ENCODE measurements at places on chromosomes 5 and 9.

- no peak for DNase-seq
Measured at GRCh38 chr5:7261049-7261448, 134.9 kb upstream of the ADCY2 start.

DNA sequence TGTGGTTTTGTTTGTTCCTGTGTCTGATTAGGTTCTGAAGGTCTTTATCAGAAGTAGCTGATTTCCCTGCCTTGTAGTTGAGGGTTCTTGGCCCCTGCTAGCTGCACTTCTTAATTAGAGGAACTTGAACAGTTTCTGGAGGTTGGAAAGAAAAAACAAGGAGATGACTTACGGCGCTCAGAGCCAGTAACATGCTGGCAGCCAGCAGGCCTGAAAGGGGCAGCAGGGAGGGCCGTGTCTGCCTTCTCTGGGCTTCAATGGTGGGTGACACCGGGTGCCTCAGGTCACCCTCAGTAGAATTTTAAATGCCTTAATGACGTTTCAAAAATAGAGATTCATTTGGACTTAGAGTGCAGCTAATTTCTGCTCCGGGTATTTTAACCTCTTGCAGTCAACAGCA is 15.8 kb downstream of the UBE2QL1 start:
- DNase-seq, result no peak

DNA sequence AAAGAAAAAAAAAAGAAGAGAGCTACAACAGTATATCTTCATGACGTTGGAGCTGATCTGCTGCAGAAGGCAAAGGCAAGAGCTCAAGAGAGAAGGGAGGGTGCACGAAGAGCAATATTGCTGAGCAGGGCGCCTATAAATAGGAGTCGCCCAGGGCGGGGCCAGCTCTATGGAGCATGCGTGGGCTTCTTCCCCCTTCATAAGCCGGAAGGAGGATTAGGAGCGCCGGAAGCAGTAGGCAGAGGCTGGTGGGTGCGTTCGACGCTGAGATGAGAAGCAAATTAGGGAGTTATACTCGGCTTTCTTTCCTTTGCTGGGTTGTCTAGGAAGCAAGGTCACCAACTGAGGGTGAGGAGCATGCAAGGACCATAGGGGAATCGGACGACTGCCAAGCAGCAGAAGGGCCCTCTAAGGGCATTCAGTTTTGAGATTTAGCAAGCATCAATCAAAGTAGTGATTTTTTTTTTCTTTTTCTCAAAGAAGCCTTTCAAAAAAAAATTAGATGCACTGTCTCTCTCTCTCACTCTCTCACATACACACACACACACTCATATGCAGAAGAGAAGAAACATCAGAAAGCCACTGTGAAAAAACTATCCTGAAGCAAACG is 496.7 kb downstream of the ENC1 start:
- DNase-seq, result no peak

GRCh38 chr5:42718591-42718990 is 38.0 kb upstream of the CCDC152 start:
- peak; percentile 4 for DNase-seq

GRCh38 chr9:79000230-79001002 is 571.3 kb upstream of the TLE4 start:
- no peak for DNase-seq

- DNase-seq, result no peak
Measured at GRCh38 chr5:122458278-122458872, 146.3 kb downstream of the SNCAIP start.

GRCh38 chr9:122218935-122219855 is 9.6 kb downstream of the LHX6 start:
- DNase-seq, result no peak

GRCh38 chr5:180161420-180162303 is 47.3 kb downstream of the RASGEF1C start:
- DNase-seq, result no peak

GRCh38 chr9:68983008-68983411 is 30.9 kb downstream of the PRKACG start:
- DNase-seq, result no peak

GRCh38 chr5:171379961-171380360 is 7.7 kb upstream of the NPM1 start:
- DNase-seq, result no peak

- no peak for DNase-seq
Measured at GRCh38 chr5:38202741-38203140, 55.6 kb upstream of the EGFLAM start.

DNA sequence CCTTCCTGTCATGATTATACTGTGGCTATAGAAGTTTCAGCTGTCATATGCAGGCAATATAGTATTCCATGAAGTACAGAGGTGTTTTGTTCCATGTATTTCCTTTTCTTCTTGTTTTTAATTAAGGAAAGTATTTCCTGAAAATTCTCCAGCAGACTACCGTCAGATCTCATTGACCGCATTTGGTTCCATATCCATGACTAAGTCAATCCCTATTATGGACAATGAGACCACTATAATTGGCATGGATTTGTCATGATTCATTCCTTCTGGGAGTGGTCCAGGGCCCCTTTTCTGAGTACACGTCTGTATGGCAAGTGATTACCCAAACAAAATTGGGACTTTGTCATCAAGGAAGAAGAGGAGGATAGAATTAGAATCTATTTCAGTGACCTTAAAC is 283.2 kb upstream of the CLINT1 start:
- DNase-seq, result no peak

DNA sequence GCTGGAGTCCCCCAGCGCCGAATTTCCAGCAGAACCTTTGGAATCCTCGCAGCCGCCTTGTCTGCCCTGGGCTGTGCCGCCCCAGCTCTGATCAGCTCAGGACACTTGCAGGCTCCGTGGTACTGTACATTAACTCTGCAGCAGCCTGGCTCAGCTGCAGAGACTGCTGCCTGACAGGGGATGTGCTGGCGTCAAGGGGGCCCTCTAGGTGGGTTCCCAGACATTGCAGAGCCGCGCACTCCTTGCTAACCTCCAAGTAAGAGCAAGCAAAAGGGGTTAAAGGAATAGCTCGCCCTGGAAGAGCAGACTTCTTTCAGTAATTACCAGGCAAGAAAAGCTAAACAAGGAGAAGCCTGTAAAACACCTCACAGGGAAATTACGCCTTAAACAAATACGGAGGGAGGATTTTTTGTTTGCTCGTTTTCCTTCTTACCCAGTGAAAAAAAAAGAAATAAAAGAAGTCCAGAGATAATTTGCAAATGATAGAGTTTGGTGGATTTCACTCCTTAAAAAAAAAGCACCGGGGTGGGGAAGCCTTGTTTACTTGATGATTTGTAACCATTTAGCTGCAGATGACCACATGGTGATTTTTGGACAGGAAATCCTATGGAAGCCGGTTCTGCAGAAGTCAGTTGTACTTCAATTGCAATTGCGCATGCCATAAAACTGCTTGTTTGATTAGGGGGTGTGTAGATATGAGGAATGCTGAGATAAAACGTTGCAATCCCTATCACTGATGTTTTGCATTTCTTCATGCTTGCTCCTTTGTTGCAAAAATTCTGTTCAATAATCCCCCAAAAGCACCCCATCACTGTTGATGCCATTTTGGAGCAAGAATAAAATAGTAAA is 305.8 kb downstream of the PDE4D start:
- no peak for DNase-seq

GRCh38 chr5:32586276-32586599 is 881 bp downstream of the SUB1 start:
- no peak for DNase-seq

GRCh38 chr5:100313657-100314056 is 221.5 kb upstream of the FAM174A start:
- DNase-seq, result no peak

DNA sequence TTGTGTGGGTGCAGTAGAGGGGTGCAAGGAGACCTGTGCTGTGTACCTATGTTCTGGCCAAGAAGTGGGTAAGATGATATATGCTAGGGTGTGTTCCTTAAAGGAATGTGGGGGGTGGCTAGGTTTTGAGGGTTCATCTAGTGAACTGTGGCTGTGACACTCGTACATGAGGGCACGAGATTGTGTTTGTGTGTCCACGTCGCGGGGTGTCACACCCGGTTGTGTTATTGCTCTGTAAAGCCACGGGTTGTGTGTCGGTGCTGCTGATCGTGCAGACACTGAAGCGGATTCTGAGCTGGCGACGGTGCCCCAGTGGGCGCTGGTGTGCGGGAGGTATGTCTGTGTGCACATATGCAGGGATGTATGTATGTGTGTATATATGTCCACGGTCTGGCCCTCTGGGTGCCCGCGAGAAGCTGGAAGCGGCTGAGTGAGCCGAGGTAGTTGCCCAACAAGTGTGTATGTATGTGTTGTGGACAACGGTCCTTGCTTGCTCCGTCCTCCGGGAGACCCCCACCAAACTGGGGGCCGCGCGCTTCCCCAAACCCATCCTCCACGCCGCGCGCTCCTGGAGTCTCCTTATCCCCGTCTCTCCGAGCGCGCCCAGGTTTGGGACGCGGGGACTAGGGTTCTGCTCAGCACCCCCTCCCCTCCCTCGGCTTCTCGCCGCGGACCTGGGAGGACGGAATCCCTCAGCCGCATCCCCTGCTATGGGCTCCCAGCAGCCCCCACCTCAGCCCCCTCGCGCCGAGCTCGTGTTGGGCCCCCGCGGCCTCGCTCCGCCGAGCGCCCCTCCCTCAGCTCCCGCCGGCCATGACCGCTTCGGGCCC is 639 bp downstream of the PCDH1 start:
- DNase-seq, result peak; percentile 41

DNA sequence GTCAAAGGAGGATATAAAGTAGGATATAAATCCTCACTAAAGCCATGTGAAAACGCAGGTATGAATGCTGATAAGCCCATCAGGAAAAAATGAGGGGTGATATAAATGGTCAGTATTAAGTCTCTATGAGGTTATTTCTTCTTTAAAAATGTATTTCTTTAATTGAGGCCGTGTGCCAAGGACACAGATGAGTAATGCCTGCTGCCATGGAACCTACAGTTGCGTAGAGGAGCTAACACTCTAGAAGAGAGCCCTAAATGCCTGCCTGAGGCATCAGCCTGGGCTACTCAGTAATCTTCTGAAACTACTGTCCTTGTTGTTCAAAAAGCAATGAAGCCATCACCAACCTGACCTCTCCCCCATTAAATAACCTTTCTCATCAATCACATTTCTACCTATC is 84.9 kb downstream of the KLHL3 start:
- no peak for DNase-seq

GRCh38 chr5:42586625-42587024 is 163.4 kb downstream of the GHR start:
- no peak for DNase-seq

GRCh38 chr5:107669096-107670031 is 1.4 kb downstream of the EFNA5 start:
- DNase-seq, result peak; percentile 4

- no peak for DNase-seq
Measured at GRCh38 chr9:133394687-133395271, 18.6 kb downstream of the STKLD1 start.

DNA sequence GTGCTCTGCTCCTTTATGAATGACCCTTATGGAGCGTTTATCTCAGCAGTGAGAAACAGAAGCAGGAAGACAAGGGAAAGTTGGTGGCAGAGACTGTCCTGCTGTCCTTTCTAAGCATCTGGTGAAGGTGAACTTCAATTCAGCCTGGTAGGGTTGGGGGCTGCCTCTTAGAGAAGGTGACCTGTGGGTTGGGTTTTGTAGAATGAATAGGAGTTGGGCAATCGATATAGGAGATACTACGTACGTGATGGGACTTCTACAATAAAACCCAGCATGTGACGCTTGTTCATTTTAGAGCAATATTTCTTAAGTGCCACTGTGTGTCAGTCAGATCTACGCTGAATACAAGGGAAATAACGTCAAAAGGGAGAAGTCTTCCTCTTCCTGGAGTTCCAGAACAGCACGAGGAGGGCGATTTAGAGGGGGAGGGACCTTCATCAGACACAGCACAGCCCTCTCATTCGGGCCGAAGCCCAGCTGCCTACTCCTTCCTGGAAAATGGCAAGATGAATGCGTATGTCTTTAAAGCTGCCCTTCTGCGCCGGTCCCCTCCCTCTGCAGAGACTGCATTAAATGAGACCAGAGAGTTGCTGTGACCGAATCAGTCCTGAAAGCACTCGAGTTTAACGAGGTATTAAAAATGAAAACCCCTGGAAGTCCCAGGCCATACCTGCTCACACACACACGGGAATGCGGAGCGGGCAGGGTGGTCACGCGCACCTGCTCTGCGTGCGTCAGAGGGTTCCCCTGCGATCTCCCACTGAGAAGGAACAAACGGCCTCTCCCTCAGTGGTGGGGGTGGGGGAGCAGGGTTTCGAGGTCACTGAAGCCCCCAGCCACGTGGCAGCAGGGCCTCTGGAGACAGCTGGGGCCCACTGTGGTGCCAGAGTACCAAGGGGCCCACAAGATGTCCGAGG is 85.3 kb upstream of the SARDH start:
- no peak for DNase-seq

- DNase-seq, result no peak
Measured at GRCh38 chr5:5788793-5789192, 366.3 kb downstream of the ICE1 start.

DNA sequence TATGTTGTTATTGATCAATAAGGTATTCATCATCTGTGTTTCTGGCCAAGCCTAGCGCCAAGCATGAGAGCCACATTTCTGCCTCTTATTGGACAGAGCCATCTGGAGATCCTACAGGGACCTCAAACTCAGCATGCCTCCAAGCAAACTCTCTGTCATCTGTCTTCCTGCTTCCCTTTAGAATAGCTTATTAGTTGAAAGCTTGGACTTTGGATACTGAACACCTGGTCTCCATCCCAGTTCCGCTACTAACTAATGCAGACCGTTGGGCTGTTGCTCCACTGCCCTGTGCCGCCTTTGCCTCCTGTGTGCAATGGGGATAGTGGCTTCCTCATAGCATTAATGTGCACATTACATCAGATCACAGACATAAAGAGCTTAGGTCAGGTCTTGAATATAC is 65.5 kb downstream of the MAP1B start:
- DNase-seq, result no peak

- no peak for DNase-seq
Measured at GRCh38 chr5:67192719-67193438, 3.7 kb downstream of the CD180 start.
